ENCODE measurements at places on chromosomes 7 and 10.

GRCh38 chr10:43047288-43047970 lies 29.4 kb upstream of the RET start:
- no peak for DNase-seq

DNA sequence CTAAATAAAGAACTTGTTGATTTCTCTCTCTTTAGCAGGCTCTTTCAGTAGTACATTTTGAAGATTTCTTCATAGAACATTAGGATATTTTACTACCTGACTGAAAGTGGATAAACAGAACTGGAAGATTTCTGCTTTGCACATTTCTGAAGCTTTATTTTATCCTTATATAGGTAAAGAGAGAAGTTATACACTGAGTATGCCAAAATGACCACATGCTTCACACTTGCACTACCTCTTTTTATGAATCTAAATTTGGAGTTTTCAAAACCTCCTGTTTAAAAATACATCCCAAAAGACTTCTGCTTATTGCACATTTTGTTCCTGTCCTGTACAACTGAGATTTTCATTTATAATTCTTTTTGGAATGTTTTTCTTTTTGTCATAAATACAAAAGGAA lies 197.4 kb upstream of the PRPS1L1 start:
- no peak for DNase-seq

DNA sequence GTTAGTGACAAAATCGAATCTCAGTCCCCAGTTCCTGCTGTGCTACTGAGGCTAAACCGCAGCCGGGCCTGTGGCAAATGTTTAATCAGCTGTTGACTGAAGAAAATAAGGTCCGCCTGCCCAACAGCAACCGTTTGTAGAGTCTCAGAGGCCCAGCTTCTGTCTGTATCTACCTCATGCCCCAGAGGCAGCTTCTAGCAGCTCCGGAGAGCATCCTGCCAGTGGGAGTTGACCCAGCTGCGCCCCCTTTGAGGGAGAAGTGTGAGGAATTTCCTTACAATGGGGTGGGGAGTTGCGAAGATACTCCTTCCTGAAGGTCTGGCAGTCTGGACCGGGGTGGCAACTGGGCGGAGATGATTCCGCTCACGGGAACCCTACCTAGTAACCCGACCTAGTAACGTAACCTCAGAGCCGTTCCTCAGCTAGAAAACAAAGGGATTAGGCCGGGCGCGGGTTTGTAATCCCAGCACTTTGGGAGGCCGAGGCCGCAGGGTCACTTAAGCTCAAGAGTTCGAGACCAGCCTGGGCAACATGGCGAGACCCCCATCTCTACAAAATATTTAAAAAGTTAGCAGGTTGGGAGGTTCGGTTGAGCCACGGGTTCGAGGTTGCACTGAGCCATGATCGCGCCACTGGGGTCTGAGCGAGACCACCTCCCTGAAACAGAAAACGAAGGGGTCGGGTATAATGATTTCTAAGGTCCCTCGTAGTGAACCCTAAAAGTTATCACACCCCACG lies 846 bp upstream of the ZNF775 start:
- no peak for DNase-seq

- no peak for DNase-seq
These were observed 44.1 kb upstream of the LBX1 start for GRCh38 chr10:101273330-101273729.

GRCh38 chr10:128316925-128317324 lies 190.7 kb upstream of the MKI67 start:
- DNase-seq, result no peak

DNA sequence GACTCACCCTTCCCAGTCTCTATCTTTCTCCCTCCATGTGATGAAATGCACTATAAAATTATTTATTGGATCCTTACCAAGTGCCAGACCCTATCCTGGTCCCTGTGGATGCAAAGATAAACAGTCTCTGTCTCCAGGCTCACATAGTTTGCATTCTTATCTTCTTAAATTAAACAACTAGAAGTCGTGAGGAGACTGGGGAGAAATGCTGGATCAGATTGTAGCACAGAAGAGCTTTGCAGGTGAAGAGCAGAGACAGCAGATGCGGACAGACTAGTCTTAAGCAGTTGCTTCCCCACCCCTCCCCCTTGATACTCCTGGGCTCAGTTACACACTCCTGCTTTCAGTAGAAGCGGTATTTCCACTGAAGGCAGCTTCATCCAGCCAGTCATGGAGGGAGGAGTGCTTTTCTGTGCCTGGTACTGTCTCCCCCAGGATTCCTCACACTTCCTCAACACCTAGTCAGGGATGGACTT lies 20.8 kb upstream of the CDK1 start:
- no peak for DNase-seq

- DNase-seq, result no peak
These were observed 49.7 kb downstream of the CDK14 start for GRCh38 chr7:90645784-90646183.

- DNase-seq, result no peak
These were observed 23.1 kb downstream of the PDE1C start for GRCh38 chr7:32047075-32047474.

- no peak for DNase-seq
These were observed 3.9 kb upstream of the NMT2 start for GRCh38 chr10:15172306-15172840.

DNA sequence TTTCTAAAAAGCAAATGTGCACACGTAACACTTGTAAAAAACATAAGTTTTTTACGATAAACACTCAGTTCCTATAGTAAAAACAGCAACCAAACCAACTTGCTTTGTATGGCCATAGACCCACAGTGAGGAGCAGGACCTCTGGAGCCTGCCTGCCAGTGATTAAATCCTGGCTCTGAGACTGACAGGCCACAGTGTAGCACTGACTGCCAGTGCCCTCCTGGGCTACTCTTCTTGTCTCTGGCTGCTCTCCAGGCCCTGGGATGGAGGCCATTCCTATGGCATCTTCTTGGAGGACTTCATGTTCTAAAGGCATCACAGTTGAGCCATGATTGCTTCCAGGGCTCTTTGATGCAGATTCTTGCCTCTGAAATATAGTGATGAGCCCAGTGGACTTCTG lies 22.7 kb upstream of the TMEM254 start:
- DNase-seq, result no peak

DNA sequence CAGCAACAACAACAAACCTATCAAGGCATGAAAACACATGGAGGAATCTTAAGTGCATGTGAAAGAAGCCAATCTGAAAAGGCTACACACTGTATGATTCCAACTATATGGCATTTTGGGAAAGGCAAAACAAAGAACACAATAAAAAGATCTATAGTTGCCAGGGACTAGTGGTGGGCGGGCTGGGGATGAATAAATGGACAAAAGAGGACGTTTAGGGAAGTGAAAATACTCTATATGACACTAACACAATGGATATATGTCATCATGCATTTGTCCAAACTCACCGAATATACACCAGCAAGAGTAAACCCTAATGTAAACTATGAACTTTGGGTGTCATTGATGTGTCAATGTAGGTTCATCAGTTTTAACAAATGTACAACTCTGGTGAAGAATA lies 89.1 kb downstream of the SEMA3E start:
- DNase-seq, result no peak

- no peak for DNase-seq
These were observed 119.7 kb downstream of the JMJD1C start for GRCh38 chr10:63346015-63346441.

- no peak for DNase-seq
These were observed 43.8 kb upstream of the SEC61G start for GRCh38 chr7:54802841-54803240.

- no peak for DNase-seq
These were observed 227.4 kb upstream of the KAT6B start for GRCh38 chr10:74598891-74599566.

Data from stimulated activated CD8-positive, alpha-beta memory T cell treated with anti-CD3 and anti-CD28 coated beads, Interleukin-4, amount 100 ng/mL, for 1 hour (primary cell).